Activated CD8-positive, alpha-beta memory T cell treated with anti-CD3 and anti-CD28 coated beads, Interleukin-2, amount 50 U/mL, for 48 hours (primary cell): ENCODE measurements at places on chromosomes 3 and 15.

DNA sequence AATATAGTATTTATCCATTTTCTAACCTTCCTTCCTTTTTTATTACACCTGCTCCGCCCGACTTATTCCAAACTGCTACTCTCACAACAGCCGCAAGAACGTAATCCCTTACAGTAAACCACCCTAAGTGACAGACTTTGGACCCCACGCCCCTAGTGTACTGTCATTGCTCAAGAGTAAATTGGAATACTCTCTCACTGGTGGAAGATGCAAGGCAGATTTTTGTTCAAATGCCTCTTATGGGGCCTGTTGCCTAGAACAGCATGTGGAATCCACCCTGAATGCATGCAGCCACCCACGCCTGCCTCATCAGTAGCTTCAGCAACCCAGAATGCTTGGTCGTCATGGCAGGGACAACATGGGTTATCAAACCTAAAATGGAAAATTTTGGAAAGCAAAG lies 226.2 kb upstream of the ST8SIA2 start:
- no peak for DNase-seq

DNA sequence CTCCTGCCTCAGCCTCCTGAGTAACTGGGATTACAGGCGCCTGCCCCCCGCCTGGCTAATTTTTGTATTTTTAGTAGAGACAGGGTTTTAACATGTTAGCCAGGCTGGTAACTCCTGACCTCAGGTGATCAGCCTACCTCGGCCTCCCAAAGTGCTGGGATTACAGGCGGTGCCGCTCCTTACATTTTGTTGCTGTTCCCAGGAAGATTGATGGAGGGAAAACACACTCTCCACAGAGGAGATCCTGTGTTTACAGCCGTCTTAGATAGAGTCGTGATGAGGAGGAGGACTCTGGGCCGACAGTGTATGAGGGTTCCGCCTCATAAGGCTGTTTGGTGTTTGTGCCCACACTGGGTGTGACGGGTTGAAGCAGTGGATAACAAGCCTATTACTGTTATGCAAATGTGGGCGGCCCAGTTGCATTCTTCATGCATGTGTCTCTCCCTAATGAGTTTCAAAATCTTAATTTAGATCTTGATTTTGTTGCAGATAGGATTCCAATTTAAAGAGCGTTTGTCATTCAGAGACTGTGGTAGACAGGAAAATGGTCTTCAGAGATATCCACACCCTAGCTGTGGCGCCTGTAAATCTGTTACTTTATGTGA lies 60.0 kb downstream of the APBA2 start:
- DNase-seq = peak; percentile 46

- no peak for DNase-seq
Measured at GRCh38 chr3:177314897-177315296, 117.6 kb upstream of the TBL1XR1 start.

DNA sequence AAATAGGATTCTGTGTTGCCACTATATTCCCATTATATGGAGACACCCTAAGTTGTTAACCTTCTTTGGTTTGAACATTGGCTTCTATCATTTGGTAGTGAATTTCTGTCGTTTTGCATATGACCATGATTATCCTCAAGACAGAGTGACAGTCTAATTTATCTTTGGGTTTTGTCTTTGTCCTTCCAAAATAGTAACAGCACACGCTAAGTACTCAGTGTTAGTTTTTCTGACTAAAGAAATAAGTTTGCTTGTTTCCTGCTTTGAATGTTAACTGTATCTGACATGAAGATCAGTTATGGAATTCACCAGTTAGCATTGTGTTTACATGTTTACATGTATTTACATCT lies 352.5 kb upstream of the GRM7 start:
- DNase-seq = no peak

- DNase-seq = no peak
Measured at GRCh38 chr3:43451670-43452254, 165.4 kb downstream of the SNRK start.
